ENCODE measurements at places on chromosomes 12 and 14.

GRCh38 chr14:71361336-71361735, 454.1 kb downstream of the PCNX1 start:
- DNase-seq = no peak

- no peak for DNase-seq
These were observed 2.2 kb downstream of the PITPNM2 start for GRCh38 chr12:123148655-123149054.

GRCh38 chr12:21618566-21618965, 13.9 kb upstream of the GYS2 start:
- no peak for DNase-seq

- no peak for DNase-seq
These were observed 19.1 kb downstream of the DACT1 start for GRCh38 chr14:58656671-58657411.

DNA sequence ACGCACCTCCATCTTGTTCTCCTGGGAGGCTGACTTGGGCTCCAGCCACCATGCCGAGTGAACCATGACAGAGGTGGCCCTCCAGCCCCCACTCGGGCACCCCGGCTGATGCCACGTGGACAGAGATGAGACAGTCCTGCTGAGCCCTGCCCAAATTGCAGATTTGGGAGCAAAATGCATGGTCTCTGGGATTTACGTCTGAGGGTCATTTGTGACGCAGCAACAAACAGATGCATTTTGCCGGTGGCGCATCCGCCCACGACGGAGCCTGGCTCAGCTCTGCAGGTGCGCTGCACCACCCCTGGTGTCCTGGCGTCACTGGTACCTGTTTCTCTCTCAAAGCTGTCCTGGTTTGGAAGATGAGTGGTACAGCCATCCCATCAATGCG, 31.1 kb upstream of the INF2 start:
- no peak for DNase-seq

DNA sequence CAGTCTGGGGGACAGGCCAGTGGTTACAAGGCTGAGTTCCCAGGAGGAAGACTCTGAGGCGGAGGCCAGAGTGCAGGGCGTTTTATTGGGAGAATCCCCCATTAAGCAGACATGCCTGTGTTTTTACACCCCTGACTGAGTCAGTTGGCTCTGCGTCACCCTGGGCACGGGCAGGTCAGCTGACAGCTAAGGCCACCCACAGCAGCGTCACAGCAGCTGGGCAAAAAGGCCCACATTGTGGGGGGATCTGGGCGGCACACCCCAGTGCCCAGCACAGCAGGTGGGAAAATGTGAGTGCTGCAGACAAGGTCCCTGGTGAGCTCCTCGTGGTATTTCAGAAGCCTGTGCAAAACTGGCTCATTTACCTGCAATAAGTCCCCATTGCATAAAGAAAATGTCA, 184.7 kb downstream of the AACS start:
- no peak for DNase-seq

DNA sequence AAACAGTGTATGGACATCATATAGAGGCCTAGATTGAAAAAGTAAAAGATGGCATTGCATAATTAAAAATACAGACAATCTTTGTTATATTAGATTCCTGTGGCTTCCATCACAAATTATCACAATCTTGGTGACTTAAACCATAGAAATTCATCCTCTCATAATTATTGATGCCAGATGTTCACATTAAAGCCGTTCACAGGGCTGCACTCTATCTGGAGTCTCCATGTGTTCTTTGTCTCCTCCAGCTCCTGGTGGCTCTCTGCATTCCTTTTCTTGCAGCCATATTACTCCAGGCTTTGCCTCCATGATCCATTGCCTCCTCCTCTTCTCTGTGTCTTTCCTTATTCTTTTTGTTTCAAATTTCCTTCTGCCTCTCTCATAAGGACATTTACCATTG, 875.7 kb upstream of the USP15 start:
- no peak for DNase-seq

- no peak for DNase-seq
These were observed 249.7 kb downstream of the LRIG3 start for GRCh38 chr12:58670623-58671022.

DNA sequence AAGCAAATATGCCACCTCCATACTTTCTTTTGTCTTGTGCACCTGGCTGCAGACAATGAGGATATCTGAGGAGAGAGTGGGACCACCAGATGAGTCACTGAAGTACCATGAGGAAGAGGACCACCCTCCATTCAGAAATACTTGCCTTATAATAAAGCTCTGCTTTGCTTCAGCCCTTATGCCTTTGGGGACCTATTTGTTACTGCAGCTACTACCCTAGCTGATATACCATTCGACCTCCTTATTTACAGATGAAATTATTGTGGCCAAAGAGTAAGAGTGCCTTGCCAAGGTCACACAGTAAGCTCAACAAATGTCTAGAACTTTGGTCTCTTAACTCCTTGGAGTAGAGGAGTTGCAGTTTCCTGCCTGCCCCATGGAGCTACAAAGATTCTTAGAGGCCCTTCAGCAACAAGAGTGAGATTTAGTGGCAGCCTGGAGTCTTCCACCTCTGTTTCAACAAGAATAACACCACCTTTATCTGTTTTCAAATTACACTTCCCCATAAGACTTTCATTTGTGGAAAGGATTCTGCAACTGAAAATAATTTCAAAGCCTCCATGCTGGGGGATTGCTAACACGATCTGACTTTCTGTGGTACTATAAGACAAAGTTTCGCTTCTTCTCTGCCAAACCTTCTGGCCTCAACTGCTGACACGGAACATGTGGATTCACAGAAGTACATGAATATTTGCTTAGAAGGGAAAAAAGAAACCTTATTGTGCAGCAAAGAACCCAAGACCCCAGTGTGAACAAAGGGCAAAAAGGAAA, 3.6 kb downstream of the CMKLR1 start:
- DNase-seq = no peak

- no peak for DNase-seq
These were observed 50.8 kb downstream of the DYNC1H1 start for GRCh38 chr14:102015045-102015685.

DNA sequence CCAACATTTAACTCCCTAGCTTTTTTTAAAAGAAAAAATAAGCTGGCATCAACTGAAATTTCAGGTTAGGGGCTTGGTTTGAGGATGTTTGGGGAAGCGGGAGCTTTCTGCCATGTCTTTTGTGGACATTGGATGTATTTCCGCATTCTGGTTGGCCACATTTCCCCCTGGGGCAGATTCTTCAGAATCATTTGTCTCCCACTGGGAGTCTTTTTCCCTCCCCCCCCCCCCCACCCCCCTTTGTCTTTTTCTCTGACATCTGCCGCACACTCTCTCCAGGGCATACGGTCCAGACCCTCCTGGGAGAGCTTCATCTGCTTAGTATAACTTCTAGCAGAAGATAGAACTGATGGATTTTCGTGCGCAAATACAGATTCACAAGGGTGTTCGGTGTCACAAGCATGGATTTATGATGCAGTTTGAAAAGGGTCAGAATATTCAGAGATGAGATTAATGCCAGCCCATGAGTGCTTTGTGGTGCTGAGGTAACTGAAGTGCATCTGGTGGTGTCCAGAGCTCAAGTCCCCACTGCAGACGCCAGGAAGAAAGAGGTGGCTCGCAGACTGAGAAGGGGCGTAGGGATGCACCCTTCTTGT, 40.2 kb downstream of the ETV6 start:
- no peak for DNase-seq

GRCh38 chr14:29391801-29392200, 535.8 kb downstream of the PRKD1 start:
- DNase-seq = no peak

DNA sequence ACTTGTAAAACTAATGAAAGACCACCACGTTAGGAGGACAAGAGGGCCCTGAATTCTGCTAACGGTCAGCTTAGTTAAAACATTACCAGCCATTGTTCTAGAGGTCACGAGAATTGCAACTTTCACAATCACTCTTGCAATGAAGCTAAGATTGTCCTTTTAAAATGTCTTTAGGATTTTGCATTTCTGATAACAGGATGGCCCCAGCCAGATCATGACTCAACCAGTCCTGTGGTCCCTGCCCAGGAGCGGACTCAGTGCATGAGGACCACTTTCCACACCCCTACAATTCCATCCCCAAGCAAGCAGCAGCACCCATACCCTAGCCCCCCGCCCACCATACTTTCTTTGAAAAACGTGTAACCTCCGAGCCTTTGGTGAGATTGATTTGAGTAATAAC, 28.7 kb downstream of the HSP90AA1 start:
- no peak for DNase-seq

GRCh38 chr12:7017870-7018349, 366 bp downstream of the LPCAT3 start:
- peak; percentile 4 for DNase-seq

DNA sequence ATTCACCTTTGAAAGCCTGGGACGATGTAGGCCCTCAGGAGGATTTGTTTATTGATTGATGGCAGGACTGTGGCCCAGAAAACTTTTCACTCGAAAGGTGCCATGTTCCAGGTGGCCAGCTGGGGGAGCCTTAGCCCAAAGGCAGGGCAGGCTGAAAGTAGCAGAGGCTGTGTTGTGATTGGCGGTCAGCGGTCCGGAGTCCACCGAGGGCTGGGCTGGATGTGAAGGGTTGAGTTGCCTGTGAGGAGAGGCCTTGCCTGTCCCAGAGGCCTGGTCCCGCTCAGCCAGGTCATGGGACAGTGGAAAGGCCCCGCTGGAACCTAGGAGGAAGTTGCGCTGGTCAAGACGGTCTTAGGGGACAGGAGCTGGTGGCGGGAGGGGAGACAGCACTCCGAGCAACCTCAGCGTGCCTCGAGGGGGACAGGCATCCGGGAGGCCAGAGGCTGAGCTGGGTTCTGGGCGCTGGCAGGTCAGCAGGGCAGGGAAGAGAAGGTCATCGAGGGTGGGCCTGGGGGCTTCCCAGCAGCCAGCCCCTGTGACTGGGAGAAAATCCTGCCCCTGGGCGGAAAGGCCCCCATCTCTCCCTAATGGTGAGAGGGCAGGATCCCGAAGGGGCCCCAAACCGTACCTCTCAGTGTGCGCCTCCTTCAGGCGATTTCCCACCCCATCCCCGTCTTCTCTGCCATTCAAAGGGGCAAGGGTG, 26.3 kb downstream of the CMA1 start:
- DNase-seq = no peak

DNA sequence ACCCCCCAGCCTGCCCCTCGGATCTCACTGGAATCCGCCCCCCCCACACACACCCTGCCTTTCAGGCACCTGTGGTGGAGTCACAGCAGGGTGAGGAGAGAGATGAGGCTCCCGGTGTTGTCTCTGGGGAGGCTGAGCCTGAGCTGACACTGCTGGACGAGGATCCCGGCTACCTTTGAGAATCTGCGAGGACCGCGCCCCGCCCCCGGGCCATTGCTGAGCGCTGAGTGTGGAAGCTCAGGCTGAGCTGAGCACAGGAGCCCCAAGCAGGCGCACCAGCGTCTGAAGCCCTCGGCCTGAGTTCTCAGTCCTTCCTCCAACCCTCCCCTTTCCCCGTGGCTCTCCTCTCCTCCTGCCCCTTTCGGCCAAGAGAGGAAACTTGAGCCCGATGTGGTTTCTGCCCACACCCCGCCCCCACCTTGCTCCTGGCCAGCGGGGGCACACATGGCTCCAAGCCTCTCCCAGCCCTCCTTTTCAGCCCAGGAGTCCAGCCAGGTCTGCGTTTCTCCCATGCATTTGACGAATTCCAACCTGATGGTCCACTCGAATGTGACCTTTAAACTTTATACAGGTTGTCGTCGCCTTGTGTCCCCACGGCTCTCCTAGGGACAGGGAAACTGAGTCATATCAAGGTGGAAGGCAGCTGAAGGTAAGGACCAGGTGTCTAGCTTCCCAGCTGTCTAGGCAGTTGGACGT, at the start of gene NFE2:
NFE2 (minus strand) TSS at position 284 of the 696 bp plus-strand sequence. CDS start 5,767 bp downstream, outside the sequence.
- peak; percentile 54 for DNase-seq
